SJCRH30 (cell line): ENCODE measurements at places on chromosomes 1 and 21. TPM values are rescaled to one million over a fixed set of nuclear protein-coding genes. Genes with fewer than 3 reads are reported as not detected.
A peak's percentile ranks its signal among the peaks of the same experiment; 100 is the strongest.

The LAMC2 gene
- total RNA-seq: 0.05 and 0.08 TPM in 2 replicates

The RNU1-1 gene
- total RNA-seq: under 0.01 TPM in 2 replicates

The IL6R gene
- 0.53 and 1.1 TPM in 2 replicates for total RNA-seq

The ANKRD35 gene
- not detected in 2 replicates for total RNA-seq

GRCh38 chr1:22206551-22207125 is 63.7 kb upstream of the WNT4 start:
- no peak for DNase-seq

DNA sequence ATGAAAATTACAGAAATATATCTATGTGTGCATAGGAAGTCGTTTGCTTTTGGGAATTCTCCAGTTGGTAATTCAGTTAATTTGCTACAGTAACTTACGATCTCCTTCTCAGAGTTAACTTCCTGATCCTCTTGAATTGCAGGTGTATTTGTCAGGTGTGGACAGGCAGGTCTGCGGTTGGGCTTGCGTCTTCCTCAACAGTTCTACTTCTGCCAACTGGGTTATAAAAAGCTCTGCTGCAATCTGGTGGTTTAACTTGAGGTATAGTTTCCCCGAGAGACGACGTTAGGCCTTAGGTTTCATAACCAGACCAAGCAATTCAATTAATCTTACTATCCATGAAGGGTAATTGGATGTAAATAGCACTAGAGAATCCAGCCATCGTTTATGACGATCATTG is 88.2 kb downstream of the GABPA start:
- no peak for DNase-seq

DNA sequence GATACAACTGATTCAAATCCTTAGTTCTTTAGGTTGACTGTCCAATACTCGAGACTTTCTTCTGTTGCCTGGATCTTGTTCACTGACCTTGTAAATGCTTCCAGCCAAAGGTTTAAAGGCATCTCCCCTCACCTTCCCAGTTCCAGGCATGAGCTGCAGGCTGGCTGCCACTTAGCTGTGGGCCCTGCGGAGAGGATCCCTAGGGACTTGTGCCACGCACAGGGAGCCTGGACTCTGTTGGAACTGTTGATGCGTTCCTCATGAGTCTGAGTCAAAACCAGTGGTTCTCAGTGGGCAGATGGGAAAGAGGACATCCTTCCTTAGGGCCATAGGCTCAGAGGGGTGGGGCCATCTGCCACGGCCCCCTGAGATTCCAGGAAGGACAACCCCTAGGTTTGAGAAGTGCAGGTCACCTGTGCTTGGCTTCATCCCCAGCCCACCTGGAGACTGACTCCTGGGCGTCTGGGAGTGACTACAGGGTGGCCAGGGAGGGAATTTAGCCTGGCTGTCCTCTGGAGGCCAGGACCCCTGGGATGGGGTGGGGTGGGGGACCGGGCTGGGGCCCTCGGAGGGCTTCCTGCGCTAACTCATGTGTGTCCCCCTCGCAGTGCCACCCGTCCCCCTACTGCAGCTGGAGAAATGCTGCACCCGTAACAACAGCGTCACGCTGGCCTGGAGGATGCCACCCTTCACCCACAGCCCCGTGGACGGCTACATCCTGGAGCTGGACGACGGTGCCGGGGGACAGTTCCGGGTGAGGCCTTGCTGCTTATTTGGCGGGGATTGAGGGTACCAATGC is 37.6 kb upstream of the GNPAT start:
- DNase-seq: no peak

- peak; percentile 40 for DNase-seq
Measured at GRCh38 chr1:87182611-87183010, 146.1 kb upstream of the LMO4 start.

DNA sequence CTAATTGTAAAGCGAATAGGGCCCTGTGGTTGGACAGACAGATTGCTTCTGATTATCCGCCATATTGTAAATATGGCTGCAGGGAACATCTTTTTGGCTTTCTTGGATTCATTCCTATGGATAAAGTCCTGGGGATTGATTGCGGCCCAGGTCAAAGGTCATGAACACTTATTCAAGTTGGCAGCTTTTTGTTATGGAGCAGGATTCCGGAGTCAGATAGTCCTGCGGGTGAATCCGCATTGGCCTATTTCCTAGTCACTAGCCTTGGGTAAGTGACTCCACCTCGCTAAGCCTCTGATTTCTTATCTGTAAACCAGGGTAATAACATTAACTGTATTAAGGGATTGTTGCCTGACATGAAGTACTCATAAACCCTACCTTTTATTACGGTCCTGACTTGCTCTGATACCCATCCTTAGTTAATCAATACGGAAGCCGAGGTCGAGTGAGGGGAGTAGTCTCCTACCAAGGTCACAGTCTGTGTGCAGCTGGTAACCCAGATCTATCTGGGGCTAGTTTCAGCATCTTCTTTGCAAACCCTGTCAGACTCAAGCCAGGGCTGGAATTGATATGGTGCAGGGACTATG is 31.7 kb downstream of the EDN2 start:
- no peak for DNase-seq

- DNase-seq: no peak
Measured at GRCh38 chr21:23939369-23940065, 1667.8 kb downstream of the MRPL39 start.

DNA sequence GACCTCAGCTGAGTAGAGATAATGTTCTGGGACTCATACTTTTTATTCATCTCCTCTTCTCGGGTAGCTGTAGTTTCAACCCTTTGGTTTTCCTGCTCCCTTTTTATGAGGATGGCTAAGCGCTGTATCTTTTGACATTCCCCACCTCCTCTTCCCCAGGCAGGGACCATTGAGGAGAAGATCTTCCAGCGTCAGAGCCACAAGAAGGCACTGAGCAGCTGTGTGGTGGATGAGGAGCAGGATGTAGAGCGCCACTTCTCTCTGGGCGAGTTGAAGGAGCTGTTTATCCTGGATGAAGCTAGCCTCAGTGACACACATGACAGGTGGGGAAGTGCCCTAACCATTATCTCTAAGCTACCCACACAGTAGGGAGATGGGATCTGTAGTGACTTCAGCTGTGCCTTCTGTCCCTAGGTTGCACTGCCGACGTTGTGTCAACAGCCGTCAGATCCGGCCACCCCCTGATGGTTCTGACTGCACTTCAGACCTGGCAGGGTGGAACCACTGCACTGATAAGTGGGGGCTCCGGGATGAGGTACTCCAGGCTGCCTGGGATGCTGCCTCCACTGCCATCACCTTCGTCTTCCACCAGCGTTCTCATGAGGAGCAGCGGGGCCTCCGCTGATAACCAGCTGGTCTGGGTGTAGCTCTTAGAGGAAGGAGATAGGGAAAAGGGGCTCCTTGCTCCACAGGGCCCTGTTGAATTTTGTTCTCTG is 25.6 kb downstream of the LRRC41 start:
- no peak for DNase-seq

DNA sequence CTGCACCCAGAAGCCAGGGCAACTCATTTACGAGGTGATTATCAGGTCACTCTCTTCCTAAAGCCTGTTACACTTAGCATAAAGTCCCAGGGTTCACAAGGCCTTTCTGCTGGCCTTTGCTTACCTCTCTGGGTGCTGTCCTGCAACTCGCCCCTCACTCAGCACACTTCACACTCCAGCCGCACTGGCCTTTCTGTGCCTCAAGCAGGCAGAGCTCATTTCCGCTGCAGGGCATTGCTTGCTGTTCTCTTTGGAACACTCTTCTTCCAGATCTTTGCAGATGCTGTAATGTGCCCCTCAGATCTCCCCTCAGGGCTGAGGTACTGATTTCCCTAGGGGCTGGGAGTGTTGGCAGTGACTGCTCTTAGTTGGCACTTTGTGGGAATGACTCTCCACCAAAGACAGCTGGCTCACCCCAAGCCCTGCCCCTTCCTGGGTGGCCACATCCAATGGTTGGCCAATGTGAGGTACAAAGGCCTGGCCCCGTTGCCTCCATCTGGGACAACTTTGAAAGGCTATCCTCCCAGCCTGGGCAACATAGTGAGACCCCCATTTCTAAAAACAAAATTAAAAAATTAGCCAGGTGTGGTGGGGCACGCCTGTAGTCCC is 50.8 kb upstream of the SSBP3 start:
- no peak for DNase-seq

DNA sequence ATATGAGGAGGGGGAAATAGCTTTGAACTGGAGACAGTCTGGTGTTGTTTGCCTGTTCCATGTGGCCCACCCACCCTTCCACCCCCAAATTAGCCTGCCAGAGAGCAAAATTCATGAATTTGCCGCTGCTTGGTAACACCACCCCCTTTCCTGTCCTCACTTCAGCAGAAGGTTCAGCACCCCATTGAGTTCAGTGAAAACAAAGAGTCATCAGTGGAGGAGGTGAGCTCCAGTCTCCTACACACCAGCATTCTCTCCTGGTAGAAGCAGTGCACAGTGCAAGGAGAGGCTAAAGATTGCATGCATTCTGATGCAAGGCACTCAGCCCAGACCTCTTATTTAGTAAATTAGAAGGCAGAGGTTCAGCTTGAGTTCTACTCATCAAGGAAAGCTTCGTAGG is 99.7 kb upstream of the DYNLT5 start:
- no peak for DNase-seq

- DNase-seq: no peak
Measured at GRCh38 chr1:15931401-15931800, 44.5 kb downstream of the ZBTB17 start.

- DNase-seq: no peak
Measured at GRCh38 chr1:109184687-109185086, 29.0 kb upstream of the SARS1 start.
